ENCODE measurements at places on chromosomes 5 and 9.

GRCh38 chr9:92730897-92731296 is 33.7 kb downstream of the BICD2 start:
- peak; percentile 63 for DNase-seq

DNA sequence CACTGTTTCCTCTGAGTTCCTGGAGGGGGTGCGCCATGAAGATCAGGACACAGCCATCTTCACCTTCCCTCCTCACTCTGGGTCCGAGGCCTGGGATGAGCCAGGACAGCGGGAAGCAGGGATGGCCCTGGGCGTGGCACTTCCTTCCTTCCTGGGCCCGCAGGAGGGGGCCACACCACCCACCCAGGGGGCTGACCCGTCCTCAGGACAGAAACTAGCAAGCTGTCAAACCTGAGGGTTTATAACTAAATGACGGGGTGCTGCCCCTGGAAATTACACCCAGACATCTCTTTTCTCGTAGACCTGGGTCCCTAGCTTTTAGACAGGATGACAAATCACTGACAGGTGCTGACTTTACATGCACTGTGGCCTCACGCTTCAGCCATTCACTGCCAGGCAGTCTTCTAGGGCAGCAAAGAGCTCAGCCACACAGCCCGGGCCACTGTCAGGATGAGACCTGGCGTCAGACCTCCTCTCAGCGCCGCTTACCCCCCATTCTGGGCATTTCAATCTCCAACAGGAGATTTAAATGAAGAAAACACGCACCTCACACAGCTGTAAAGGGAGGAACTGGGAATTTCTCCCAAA is 8.1 kb downstream of the FCN2 start:
- peak; percentile 53 for DNase-seq

DNA sequence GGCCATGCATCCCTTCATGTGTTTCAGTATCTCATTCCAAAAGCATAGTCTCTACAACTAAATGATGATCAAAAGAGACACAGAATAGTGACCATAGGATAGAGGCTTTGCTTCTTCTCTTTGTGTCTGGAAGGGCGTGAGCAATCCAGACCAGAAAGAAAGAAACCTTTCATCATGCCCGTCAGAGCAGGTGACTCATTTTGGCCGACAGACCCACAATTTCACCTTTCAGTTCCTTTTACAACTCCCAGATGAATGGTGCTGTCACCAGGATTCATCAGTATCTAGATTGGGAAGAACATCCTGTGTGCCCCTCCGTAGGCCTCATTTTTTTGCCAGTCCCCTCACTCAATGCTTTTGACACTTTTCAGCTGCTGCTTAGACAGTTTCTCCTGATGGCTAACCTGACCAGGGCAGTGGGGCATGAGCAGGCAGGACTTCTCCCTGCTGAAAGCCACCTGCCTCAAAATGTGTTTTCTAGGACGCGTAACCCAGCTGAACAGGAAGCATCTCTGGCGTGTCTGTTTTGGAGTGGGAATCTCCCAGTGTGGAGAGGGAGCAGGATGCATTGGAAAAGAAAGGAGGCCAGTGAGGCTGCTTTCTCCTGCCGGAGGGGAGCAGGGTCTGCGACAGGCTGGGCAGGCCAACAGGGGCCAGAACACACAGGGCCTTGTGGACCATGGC is 21.2 kb downstream of the ABLIM3 start:
- no peak for DNase-seq

DNA sequence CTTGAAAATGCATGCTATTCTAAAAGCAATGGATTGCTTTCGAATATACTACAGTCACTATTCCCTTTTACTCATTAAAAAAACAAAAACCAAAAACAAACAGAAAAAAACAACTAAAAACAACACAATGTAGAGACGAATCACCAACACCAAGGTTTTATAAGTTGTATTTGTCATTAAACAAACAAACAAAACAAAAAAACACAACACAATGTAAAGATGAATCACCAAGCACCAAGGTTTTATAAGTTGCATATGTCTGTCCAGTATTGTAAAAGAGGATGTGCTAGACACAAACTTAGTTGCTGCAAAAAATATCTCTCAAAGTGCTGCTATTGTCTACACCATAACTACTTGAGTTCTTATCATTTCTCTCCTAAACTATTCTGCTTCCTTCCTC is 1269.2 kb downstream of the EFNA5 start:
- DNase-seq, result no peak

GRCh38 chr9:4137234-4137633 is 162.6 kb downstream of the GLIS3 start:
- DNase-seq, result no peak

GRCh38 chr5:65133477-65134110 is 348.1 kb downstream of the ADAMTS6 start:
- no peak for DNase-seq

- no peak for DNase-seq
Measured at GRCh38 chr5:180026320-180026719, 45.2 kb downstream of the RNF130 start.

GRCh38 chr9:120870206-120870605 is 6.8 kb downstream of the PHF19 start:
- no peak for DNase-seq

DNA sequence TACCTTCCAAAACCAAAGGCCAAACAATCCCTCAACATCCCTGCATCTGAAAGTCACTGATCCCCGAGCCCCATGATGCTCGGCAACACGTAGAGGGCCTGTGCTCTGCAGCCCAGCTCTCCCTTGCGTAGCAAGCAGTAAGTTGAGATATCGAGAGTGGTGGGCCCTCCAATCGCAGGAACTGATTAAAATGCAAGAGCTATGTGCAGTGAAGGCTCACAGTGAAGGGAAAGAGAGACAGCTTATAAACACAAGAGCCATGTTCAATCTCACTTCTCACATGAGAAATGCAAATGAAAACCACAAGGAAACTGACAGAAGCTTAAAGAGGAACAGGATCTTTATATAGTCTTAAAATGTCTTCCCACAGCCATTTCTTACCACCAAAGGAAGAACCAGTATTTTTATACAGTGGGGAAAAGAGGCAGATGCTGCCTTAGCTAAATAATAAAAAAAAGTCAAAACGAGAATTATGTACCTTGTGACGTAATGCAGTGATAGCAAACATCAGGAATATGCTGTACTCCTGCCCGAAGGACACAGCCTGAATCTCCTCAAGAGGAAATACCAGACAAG is 24.6 kb downstream of the TTF1 start:
- DNase-seq, result no peak
